Activated CD4-positive, alpha-beta T cell treated with anti-CD3 and anti-CD28 coated beads, Interleukin-2, amount 10 ng/mL, durations not matched to agents 24 days and 14 days (primary cell): ENCODE measurements at places on chromosomes 11 and 22. TPM values are rescaled to one million over a fixed set of nuclear protein-coding genes. Genes with fewer than 3 reads are reported as not detected.

- H3K4me1 ChIP-seq: peaks cover 3% of the 10 kb centered on the region
- no peak overlapping the region for H3K27ac ChIP-seq
- peaks cover 15% of the 10 kb centered on the region for H3K27me3 ChIP-seq
- peak; percentile 56 for DNase-seq
- no peaks in the 10 kb centered on the region for H3K36me3 ChIP-seq
Observed at GRCh38 chr11:61956191-61957020, 6.3 kb downstream of the BEST1 start.

OR51B6 gene
- total RNA-seq: not detected in 2 replicates

DNA sequence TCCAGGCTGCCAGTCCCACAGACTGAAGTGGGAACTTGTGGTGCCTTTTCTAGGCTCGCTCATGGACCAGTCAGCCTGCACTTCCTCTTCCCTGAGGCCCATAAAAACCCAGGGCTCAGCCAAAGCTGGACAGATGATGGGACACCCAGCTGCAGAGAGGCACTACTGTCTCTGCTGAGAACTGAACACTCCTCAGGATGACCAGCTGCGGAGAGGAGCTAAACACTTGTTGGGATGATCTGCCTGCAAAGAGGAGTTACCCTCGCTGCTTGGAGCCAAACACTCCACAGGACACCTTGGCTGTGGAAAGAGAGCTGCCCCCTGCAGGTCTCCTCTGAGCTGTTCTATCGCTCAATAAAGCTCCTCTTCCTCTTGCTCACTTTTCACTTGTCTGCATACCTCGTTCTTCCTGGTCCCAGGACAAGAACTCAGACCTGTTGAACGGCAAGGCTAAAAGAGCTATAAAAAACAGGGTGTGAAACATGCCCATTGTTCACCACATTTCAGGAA, 465.5 kb downstream of the GUCY1A2 start:
- no peaks in the 10 kb centered on the region for H3K36me3 ChIP-seq
- no peak overlapping the region for H3K4me3 ChIP-seq
- no peaks in the 10 kb centered on the region for H3K27me3 ChIP-seq
- H3K4me1 ChIP-seq: no peaks in the 10 kb centered on the region

RBM7 gene
- total RNA-seq: 40.1 and 42.5 TPM in 2 replicates

GRCh38 chr22:38180841-38181452, 683 bp downstream of the PLA2G6 start:
- H3K36me3 ChIP-seq: no peaks in the 10 kb centered on the region
- H3K27me3 ChIP-seq: peaks cover 4% of the 10 kb centered on the region
- DNase-seq: peak; percentile 83
- peak overlapping the region; percentile 98 for H3K4me3 ChIP-seq

GRCh38 chr11:33162831-33163230, 1.6 kb upstream of the CSTF3 start:
- H3K27ac ChIP-seq: peak overlapping the region; percentile 1
- peaks cover 28% of the 10 kb centered on the region for H3K4me1 ChIP-seq
- peak overlapping the region; percentile 60 for H3K4me3 ChIP-seq
- H3K27me3 ChIP-seq: no peaks in the 10 kb centered on the region
- peaks cover 26% of the 10 kb centered on the region for H3K36me3 ChIP-seq

- peaks cover 2% of the 10 kb centered on the region for H3K36me3 ChIP-seq
- H3K27ac ChIP-seq: peak within 1 kb of the TSS; percentile 62
Observed at GRCh38 chr11:125164422-125165110, at the start of gene PKNOX2. PKNOX2 (plus strand) TSS chr11:125164751; CDS start chr11:125351306, 186,555 bp downstream.

INPPL1 gene
- total RNA-seq: 123 and 144 TPM in 2 replicates

GRCh38 chr22:36471341-36471821, 10.1 kb downstream of the TXN2 start:
- no peak for DNase-seq
- H3K36me3 ChIP-seq: peaks cover 49% of the 10 kb centered on the region
- no peaks in the 10 kb centered on the region for H3K27me3 ChIP-seq
- peaks cover 25% of the 10 kb centered on the region for H3K4me1 ChIP-seq
- no peak overlapping the region for H3K4me3 ChIP-seq

SLC29A2 gene
- total RNA-seq: 17.4 and 18.9 TPM in 2 replicates

DNA sequence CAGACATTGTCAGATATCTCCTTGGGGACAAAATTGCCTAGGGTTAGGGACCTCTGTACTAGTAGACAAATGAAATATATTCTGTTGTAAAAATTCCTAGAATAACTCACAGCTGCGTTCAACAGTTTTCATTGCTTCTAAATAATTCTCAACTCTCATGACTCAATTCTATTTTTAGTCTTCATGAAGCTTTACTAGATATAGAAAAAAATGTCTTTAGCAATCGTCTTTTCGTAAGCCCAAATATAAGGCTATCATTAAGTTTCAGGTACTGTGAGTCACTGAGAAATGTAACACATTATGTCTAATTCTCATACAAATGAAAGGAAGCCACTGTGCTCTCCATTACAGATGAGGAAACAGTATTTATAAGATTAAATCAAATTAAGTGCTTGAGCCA, 6.4 kb downstream of the MMP12 start:
- no peaks in the 10 kb centered on the region for H3K36me3 ChIP-seq
- no peaks in the 10 kb centered on the region for H3K4me1 ChIP-seq
- no peak for DNase-seq
- no peak overlapping the region for H3K4me3 ChIP-seq
- H3K27me3 ChIP-seq: peaks cover 2% of the 10 kb centered on the region
- H3K27ac ChIP-seq: no peak overlapping the region

GRCh38 chr11:70490208-70490607, 91.9 kb downstream of the CTTN start:
- H3K27me3 ChIP-seq: no peaks in the 10 kb centered on the region
- no peak for DNase-seq
- no peak overlapping the region for H3K27ac ChIP-seq

- H3K4me1 ChIP-seq: no peaks in the 10 kb centered on the region
- H3K27ac ChIP-seq: no peak overlapping the region
- DNase-seq: no peak
- no peaks in the 10 kb centered on the region for H3K36me3 ChIP-seq
Observed at GRCh38 chr22:44389926-44390612, 77.3 kb upstream of the SHISAL1 start.

CXCR5 gene
- total RNA-seq: 6.1 and 6.4 TPM in 2 replicates

DNA sequence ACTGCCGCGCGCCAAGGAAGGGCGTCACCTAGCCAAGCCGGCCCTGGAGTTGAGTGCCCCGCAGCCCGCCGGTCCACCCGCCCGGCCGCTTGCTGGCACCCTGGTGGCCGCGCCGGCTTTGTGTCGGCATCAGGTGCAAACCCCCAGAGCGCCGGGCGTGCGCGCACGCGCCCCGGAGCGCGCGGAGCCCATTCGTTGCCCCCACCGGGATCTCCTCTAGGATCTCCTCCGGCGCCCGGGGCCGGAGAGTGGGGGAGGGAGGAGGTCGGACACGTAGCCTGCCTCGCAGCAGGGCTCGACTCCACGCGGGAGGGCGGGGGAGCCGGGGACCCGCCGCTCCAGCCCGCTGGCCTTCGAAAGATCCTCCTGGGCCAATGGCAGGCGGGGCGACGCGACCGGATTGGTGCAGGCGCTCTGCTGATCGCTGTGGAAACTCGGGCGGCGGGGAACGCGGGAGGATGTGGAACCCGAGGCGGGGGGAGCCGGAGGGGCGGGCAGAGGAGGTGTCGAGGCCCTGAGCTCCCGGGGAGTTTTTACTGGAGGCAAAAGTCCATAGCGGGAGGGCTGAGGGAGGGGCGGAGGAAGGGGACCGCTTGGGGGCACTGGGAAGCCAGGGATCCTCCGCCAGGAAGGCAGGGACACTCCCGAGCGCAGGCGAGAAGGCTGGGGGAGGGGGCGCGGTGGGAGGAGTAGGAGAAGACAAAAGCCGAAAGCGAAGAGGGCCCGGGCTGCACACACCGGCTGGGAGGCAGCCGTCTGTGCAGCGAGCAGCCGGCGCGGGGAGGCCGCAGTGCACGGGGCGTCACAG, at the start of gene FADS2:
Gene FADS2 (plus strand): TSS at position 730 of the 808 bp plus-strand sequence. CDS start 91 bp downstream, outside the sequence.
- peaks cover 23% of the 10 kb centered on the region for H3K36me3 ChIP-seq
- DNase-seq: peak; percentile 98
- peaks cover 44% of the 10 kb centered on the region for H3K4me1 ChIP-seq
- H3K27me3 ChIP-seq: no peaks in the 10 kb centered on the region
- peak within 1 kb of the TSS; percentile 92 for H3K4me3 ChIP-seq
